Naive thymus-derived CD8-positive, alpha-beta T cell (primary cell): ENCODE measurements at places on chromosomes 3 and 15.

DNA sequence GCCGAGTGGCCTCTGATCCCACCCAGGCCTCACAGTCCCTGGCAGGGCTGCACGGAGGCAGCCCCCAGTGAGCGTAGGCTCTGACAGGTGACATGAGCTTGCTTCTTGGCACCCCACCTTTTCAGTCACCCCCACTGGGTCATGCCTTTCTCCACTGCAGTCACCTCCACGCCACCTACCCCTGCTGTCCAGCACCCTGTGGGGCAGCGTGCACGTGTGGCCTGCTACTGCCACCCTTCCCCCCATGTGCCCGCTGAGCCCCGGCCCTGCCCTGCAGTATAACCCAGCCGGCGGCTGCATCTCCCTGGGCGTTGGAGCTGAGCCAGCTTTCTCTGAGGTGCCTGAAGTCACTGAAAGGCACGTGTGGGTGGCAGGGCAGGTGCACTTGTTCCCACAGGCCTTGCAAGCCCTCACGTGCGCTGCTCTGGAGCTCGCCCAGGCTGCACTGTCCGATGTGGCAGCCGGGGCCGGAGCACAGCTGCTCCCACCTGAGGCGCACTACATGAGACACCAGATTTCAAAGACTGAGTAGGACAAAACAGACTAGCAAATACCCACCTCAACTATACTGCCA is 65.6 kb downstream of the NIPA2 start:
- no peak for DNase-seq

GRCh38 chr15:80596521-80596976 is 98.6 kb upstream of the ABHD17C start:
- DNase-seq, result no peak

DNA sequence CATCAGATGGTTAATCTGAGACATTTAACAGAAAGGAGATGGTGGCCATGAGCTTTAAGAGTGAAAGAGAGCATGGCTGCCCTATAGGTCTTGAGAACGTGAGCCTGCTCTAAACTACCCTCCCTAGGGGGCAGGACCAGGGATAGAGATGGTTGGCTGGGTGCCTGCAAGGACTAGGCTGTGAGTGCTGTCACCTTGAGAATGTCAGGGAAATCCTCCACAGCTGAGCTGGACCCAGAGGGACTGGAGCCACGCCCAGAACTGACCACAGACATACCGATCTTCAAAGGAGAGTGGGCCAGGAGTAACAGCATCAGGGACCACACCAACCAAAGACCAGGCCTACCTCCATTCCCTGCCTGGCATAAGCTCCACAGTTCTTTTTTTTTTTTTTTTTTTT is 53.6 kb upstream of the UBE2E1 start:
- DNase-seq, result no peak

DNA sequence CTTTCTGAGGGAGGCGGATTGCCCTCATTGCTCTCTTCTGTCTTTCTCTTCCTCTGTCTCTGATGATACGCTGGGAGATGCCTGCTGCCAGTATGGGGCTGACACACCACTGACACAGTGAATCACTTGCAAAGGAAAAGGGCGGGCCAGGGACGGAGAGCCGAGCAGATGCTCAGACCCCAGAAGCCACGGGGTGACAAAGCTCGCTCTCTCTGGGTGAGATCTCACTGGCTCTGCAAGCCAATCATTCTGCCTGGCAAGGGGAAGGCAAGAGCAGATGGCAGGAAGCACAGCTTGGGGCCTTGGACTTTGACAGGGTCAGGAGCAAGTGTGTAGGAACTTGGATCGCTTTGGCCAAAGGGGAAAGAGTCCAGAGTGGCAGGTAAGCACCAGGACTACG is 198.7 kb downstream of the NTRK3 start:
- no peak for DNase-seq
